Non-pigmented ciliary epithelial cell (primary cell): ENCODE measurements at places on chromosomes 2 and 18.

DNA sequence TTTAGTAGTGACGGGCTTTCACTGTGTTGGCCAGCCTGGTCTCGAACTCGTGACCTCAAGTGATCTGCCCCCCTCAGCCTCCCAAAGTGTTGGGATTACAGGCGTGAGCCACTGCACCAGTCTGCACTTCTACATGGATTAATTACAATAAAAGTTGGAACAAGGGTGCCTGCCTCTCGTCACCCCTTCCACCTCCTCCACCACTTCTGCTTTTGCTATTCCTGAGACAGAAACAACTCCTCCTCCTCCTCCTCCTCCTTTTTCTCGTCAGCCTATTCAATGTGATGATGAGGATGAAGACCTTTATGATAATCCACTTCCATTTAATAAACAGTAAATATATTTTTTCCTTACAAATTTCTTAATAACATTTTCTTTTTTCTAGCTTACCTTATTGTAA, 35.2 kb downstream of the SRBD1 start:
- DNase-seq = no peak

DNA sequence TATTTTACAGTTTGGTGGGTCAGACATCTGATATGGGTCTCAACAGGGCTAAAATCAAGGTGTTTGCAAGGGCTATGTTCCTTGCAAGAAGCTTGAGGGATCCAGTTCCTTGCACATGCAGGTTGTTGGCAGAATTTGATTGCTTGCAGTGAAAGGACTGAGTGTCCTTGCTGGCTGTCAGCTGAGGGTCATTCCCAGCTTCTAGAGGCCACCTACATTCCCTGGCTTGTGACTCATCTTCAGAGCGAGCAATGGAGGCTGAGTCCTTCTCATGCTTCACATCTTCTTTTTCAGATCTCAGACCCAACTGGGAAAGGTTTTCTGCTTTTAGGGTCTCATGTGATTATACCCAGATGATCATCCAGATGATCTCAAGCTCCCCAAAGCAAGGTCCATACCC, 12.4 kb downstream of the MEX3C start:
- no peak for DNase-seq

GRCh38 chr2:64727843-64728463, 74.2 kb upstream of the SERTAD2 start:
- no peak for DNase-seq

GRCh38 chr2:119760956-119761275, 1.2 kb downstream of the PTPN4 start:
- no peak for DNase-seq

DNA sequence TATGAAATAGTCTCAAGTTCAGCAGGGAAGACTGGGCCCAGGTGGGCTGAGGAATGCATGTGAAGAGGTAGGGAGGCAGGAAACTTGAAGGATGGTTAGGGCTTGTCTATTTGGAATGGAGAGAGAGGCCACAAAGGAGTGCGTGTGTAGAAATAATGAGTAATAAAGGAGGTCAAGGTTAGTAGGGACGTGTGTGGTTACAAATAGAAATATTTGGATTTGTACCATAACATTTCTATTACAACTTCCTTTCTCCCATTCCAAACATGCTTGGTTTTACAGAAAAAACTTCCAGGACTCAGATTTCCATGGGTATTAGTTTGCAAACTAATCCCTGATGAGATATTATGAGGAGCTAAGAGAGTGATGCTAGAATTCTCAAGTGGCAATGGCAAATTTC, 280.6 kb downstream of the NCKAP5 start:
- DNase-seq = no peak

DNA sequence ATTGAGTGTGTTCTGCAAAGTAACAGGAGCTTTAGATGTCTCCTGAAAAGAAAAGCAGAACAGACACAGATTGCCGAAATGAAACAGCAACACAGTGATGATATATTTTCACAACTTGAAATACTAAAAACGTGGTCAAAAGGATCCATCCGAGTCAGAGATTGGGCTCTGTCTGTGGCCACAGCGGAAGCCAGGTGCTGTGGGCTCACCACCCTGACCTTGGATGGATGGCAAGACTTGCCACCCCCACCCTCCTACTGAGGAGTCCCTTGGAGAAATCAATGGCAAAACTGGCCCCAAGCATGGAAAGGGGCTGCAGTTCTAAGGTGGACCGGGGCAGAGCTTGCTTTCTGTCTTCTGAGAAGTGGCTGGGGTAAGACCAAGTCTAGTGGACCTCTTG, 31.4 kb upstream of the ACKR3 start:
- DNase-seq = no peak

DNA sequence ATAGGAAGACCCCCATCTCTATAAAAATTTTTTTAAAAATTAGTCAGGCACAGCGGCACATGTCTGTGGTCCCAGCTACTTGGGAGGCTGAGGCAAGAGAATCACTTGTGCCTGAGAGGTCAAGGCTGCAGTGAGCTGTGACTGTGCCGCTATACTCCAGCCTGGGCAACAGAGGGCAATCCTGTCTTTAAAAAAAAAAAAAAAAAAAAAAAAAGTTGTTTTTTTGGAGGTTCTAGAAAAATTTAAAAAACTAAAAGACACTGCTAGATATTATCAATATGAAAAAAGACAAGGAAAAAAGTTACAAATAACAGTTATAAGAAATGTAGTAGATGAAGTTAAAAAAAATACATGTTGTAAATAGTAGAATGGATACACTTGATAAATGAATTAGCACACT, 56.1 kb upstream of the C2orf15 start:
- DNase-seq = no peak
